GF-D8 (cell line): ENCODE measurements at places on chromosomes 1 and 21.
A peak's percentile ranks its signal among the peaks of the same experiment; 100 is the strongest.

DNA sequence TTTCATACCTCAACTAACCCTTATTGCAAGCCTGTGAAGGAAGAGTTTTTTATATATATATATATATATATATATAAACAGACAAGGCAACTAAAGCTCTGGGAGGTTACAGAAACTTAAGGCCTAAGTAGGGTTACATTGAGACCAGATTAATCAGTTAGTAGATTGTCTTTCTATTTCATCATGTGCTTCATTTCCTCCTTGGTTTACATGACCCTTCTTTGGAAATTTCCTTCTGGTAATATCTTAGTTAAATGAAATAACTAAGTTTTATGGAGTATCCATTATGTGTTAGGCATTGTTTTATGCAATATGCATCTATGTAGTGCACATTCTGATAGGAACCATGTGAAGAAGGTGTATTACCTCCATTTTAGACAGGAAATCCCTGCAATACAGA is 112.7 kb downstream of the FGGY start:
- DNase-seq: no peak

DNA sequence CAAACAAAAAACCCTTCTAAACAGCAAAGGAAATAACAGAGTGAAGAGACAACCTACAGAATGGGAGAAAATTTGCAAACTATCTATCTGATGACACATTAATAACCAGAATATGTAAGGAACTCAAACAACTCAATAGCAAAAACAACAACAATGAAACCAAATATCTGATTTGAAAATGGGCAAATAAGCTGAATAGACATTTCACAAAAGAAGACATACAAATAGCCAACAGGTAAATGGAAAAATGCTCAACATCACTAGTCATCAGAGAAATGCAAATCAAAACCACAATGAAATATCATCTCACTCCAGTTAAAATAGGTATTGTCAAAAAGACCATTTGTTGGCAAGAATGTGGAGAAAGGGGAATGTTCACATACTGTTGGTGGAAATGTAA is 57.6 kb upstream of the RC3H1 start:
- no peak for DNase-seq

DNA sequence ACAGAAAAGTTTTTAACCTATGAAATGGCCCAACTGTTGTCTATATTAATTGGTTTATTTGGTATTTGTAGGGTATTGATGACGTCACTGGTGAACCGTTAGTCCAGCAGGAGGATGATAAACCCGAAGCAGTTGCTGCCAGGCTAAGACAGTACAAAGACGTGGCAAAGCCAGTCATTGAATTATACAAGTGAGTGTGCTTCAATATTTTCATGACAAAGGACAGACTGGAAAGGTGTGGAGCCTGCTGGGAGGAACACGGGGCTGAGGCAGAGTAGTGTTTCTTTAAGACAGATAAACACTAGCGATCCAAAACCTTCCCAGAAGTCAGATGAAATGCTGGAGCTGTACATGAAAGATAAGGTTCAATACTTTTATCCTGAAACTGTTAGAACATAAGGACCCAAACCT is 76.7 kb downstream of the AK4 start:
- DNase-seq: no peak

DNA sequence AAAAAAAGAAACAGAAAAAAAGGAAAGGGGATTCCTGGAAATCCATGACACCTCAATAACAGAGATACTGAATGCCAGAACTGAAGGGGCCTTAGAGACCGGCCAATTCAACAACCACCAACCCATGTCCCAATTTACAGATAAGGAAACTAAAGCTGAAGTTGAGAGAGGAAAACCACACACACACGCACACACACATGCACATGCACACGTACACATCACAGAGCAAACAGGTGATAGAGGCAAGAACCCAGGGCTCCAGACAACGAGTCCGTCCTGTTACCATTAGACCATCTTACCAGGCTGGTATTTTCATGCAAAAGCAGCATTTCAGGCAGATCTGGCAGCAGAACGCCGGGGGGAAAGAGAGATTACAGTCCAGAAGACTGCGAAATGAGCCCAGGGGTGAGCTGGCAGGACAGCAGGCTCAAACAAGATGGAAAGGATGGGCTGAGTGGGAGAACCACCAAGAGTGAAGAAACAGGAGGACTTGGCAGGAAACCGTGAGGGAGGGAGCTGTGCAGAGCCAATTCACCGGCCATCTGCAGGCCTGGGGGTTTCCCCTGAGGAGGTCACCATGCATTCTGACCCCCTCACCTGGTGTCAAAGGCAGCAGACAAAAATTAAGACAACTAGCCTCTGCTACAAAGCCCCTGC is 43.5 kb downstream of the PAFAH2 start:
- DNase-seq: no peak

DNA sequence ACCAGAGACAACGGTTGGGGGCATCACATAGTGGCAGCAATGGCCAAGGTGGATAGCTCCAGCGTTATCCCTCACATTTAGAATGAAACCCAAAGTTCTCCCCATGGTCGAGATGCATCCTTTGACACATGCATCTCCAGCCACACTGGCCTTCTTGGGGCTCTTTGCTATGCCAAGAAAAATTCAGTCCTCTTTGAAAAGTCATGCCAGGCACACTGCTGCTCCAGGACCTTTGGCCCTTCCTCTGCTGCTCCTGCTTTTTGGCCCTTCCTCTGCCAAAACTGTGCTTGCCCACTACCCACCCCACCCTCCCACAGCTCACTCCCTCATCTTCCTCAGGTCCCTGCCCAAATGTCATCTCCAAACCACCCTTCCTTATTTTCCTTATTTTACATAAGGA is 106.4 kb downstream of the C1orf94 start:
- DNase-seq: no peak

DNA sequence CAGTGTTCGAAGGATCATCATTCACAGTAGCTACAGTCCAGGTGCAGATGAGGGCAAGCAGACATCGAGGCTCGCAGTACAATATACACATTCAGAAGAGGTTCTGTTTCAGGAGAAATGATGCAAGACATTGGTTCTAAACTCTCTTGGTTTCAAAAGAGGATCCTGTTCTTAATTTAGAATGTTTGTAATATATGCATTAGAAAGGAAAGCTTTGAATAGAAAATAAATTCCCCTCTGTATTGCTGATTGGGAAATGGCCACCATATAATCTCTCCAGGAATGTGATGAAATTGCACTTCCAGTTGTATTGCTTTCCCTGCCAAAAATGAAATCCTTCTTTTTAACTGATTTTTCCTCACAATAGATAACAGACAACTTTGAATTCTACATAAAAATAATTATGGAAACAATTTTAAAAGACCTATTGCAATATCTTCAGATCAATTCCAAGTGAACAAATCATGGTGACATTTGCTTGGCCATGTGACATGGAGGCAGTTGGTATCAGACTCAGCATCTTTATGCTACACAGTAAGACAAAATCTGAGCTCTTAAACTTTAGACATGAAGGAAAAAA is 27.6 kb upstream of the SIPA1L2 start:
- no peak for DNase-seq

GRCh38 chr1:226511296-226511695 is 37.3 kb upstream of the STUM start:
- no peak for DNase-seq

- no peak for DNase-seq
Measured at GRCh38 chr1:104235141-104235540, 485.4 kb downstream of the AMY1C start.

DNA sequence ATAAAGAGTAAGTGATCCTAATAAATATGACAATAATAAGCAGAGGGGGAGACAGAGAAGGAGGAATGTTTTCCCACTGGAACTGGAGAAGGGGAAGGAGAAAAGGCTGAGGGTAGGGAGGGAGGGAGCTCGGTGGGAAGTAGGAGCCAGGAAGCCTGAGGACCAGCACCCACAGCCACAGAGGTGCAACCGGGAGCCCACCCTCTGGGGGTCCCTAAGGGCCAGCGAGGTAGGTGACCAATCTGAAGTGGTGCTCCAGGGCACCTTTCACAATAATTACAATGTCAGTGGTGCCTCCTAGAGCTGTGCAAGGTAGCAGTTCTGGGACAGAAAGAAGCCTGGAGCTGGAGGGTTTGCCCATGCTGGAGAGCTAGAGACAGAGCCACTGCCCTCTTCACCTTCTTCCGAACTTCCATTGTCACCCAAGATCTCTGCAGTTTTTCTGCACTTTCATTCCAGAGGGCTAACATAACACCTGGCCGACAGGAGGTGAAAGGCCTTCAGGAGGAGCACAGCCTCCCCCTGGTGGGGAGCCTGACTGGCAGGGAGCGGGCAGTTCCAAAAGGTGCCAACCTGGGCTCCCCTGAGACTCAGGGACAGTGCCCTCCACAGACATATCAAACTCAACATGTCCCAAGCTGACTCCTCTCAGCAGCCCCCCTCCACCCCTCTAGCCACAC is 4.1 kb upstream of the AHCYL1 start:
- DNase-seq: no peak

- DNase-seq: no peak
Measured at GRCh38 chr1:3685222-3685621, 32.9 kb downstream of the TP73 start.

DNA sequence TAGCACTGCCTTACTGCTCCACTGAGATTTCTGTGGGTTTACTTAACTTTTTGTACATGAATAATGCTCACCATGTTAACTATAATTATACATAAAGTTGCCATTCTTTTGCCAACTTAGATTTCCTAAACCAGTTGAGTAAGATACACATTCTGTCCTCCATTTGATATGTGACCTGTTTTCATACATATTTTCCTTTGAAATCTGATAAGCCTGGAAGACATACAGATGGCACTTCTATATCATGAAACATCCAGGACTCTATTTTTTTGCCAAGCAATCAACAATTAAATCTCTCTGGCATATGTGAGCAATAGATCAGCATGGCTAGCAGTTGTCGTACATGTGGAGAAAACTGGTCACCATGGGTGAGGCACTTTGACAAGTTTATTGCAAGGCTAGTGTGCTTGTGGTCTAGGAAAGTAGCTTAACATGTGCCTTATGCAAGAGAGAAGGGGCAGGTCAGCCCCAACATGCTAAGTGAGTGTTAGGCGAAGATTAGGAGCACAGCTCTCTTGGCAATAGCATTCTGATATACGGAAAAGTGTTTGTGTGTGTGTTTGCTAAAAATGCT is 14.2 kb downstream of the PRRX1 start:
- no peak for DNase-seq

DNA sequence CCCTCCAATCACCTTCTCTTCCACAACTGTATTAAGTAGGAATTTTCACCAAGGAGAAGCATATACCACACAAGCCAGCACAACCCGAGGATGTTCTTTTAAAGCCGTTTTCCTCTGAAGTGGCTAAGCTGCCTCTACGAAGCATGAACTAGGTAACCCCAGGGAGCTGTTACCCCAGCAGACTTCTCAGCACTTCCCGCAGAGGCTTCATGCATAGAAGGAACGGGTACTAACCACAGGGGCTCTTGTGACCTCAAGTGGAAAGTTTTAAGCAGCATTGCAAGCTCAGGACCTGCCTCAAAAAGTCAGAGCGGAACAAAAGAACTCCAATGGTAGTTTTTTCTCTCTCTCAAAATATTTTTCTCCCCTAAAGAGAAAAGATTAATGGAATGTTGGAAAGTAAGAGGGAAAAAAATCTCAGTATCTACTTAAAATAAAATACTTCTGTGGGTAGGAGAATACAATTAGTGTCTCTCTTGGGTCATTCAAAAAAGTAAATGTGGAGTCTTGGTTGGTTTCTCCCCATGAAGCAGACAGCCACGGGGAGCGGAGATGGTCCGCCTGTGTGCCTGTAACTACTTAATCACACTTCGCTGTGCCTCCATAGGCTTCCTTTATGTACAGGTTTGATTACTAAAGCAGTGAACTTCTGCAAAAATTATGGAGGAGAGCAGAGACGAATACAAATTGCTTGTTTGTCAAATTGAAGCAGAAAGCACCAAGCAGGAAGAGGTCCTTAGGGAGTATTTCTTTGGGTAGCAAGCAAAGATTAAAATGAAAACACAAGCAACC is 40.9 kb downstream of the STX6 start:
- no peak for DNase-seq

DNA sequence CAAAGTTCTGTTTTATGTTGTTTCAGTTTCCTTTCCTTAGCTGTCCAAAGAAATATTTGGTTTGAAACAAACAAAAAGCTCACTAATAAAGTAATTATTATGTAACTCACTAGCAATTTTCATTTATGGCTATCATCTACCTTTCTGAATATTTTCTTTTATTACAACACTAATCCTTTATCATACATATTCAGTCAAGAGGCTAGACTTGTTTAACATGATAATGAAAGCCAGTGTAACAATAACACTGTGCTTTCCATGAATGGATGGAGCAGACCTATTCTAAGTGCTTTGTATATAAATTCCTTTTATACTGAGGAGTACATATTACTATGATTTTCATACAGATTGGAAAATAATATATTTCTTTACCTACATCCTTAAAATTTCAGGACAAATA is 972.8 kb upstream of the ADGRL4 start:
- DNase-seq: no peak

DNA sequence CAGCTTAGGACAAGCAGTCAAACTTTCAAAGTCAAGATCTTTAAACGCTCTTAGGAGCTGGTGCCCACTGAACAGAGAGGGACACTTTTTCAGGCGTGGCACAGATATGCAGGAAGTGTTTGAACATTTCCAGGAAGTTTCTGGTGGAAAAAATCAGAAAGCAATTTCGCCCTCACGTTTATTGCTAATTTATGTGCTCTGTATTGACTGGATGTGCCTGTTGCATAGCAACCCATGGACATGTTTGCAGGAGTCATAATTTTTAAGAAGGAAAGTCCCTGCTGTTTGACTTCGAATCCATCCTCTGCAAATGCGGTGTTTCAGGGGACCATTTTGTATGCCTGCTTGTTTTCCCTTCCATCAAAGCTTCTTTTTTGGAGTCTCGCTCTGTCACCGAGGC is 239.9 kb upstream of the IRF2BP2 start:
- DNase-seq: no peak

DNA sequence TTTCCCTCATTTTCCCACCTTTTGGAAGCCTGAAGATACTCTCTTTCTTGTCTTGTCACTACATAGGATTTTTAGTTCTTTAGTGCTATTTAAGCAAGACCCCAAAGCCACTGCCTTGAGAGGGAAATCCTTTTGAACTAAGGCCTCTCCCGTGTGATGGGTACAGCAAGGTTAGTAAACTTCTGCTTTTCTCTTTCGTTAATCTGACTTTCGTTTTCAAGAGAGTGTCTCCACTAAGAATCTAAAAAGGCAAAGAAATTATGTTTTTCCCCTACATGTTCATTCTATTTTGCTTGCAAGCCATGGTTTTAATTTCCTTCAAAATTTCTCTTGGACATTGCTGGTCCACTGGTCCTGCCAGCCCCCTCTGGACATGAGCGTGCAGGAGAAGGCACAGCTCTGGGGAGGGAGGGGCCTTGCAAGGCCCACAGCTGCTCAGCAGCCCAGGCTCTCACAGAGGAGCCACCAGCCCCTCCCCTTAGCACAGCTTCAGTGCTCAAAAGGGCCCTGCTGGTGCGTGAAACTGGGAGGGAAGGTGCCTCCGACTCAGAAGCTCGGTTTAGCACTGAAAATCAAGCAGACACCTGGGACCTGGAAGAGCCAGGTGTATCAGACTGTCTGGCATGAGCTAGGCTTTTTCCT is 210.9 kb upstream of the GALNT2 start:
- no peak for DNase-seq

- peak; percentile 9 for DNase-seq
Measured at GRCh38 chr1:15966081-15966955, 9.6 kb downstream of the ZBTB17 start.

GRCh38 chr1:112688781-112689193 is 14.3 kb downstream of the MOV10 start:
- DNase-seq: no peak

- DNase-seq: no peak
Measured at GRCh38 chr1:89576013-89576412, 51.4 kb downstream of the LRRC8B start.

GRCh38 chr1:41240781-41241353 is 1.2 kb downstream of the SCMH1 start:
- peak; percentile 54 for DNase-seq

- peak; percentile 49 for DNase-seq
Measured at GRCh38 chr1:113874012-113874879, 2.7 kb upstream of the PTPN22 start.
